ENCODE measurements at places on chromosomes 7 and 10.

DNA sequence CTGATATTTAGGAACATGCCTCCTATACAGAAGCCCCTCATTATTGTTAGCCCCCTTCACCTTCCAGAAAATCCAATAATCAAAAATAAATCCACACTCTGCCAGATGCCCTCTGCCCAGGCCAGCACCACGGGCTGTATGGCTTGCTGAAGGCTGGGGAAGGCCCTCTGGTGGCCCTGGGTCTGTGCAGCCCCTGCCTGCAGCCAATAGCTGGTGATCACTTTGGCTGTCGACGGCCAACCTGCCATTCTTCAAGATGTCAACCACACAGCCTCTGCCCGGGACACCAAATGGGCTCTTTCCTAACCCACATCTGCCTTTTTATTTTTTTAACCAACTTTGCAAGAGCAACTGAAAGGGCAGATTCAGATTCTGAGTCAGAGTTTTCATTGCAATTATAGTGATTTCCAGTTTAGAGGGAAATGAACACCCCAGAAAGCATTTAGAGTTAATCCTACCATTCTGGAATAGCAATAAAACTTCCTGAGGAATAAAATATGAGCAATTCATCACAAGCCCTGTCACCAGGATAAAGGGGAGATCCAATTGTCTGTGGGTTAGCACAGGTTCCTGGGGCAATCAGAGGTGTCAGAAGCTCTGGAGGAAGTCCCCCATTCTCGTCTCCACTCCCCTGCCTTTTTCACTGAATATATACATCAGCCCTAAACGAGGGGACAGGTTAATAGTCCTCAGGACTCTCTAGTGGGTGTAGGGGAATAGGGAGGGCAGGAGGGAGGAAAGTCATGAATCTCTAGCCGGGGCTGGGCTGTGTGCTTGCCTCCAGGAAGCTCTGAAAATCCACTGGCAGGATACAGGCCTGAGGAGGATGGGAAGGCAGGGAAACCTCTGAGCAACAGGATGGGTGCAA, 211.3 kb downstream of the GRID1 start:
- no peak for DNase-seq

DNA sequence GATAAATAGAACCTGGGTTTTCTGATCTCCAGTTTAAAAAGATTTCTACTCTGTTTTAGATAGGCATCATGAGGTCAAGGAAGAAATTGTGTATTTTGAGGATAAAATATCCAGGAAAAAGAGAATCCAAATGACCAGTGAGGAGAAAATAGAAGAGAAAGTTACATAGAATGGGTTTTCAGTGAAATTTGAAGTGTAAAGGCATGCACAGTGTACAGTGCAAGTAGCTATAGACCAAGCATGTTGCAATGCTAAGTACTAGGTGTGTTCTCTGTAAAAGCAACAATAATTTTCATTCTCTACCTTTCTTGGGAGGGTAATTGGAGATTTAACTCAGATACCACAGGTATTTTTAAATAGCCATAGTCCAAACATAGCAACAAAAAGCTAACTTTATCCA, 22.6 kb downstream of the CDK1 start:
- no peak for DNase-seq

GRCh38 chr7:14501436-14501835, 401.1 kb downstream of the DGKB start:
- no peak for DNase-seq

- no peak for DNase-seq
Observed at GRCh38 chr10:72449941-72450441, 95.3 kb upstream of the DNAJB12 start.

DNA sequence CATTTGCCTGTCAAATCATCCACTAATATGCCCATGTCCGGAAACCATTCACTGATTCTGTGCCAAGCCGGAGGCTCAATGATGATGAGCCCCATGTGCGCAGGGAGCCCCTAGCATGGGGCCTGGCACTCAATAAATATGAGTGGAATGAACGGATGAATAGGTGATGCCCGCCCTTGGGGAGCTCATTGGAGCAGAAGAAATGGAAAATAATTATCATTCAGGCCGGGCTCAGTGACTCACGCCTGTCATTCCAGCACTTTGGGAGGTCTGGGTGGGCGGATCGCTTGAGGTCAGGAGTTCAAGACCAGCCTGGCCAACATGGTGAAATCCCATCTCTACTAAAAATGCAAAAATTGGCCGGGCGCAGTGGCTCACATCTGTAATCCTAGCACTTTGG, 11.0 kb downstream of the RHBDD2 start:
- DNase-seq: no peak

GRCh38 chr10:114922003-114922402, 16.0 kb upstream of the TRUB1 start:
- no peak for DNase-seq

GRCh38 chr10:68756246-68756645, 35.2 kb downstream of the CCAR1 start:
- no peak for DNase-seq

GRCh38 chr7:3399858-3400257, 98.8 kb downstream of the SDK1 start:
- no peak for DNase-seq

- DNase-seq: no peak
Observed at GRCh38 chr10:37896436-37896835, 39.0 kb upstream of the ZNF248 start.

DNA sequence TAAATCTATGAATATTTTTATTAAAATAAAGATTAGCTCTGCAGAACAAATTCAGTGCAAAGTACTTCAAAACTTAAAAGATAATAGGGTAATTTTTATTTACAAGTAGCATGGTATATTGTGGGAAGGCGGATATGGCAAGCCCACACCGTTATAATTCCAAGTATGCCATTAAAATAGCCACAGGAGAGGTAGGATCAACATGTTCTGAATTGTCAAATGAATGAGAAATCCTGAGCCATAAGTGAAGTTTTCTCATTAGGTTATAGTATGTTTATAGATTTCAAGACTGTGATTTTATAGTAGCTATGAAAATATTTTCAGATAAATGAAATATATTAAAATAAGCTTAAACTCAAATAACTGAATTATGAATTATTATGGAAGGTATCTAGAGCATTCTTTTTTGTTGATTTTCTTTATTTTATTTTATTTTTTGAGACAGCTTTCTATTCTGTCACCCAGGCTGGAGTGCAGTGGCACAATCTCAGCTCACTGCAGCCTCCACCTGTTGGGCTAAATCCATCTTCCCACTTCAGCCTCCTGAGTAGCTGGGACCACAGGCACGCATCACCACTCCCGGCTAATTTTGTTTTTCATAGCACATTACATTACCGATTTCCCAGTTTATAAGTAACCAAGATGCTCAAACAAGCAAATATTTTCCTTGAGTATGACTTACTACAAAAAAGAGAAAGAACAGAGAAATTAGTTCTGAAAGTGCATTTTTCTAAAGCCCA, 956.6 kb downstream of the GATA3 start:
- DNase-seq: no peak

DNA sequence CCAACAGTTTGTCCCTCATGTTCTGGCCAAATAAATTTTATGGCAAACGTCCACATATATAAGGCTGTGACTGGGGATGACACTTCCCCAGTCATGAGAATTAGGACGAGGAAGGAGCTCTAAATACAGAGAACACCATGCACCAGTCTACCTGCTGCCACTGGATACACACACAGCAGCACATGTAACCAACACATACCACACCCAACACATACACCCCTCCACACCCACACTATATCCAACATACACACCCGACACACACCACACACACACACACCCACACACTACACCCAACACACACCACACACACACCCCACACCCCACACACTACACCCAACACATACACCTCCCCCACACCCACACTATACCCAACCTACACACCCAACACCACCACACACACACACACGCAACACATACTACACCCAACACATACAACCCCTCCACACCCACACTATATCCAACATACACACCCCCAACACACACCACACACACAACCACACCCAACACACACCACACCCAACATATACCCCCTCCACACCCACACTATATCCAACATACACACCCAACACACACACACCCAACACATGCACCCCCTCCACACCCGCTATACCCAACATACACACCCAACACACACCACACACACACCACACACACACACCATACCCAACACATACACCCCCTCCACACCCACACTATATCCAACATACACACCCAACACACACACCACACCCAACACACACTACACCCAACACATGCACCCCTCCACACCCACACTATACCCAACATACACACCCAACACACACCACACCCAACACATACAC, 74.1 kb downstream of the HIPK2 start:
- DNase-seq: no peak

DNA sequence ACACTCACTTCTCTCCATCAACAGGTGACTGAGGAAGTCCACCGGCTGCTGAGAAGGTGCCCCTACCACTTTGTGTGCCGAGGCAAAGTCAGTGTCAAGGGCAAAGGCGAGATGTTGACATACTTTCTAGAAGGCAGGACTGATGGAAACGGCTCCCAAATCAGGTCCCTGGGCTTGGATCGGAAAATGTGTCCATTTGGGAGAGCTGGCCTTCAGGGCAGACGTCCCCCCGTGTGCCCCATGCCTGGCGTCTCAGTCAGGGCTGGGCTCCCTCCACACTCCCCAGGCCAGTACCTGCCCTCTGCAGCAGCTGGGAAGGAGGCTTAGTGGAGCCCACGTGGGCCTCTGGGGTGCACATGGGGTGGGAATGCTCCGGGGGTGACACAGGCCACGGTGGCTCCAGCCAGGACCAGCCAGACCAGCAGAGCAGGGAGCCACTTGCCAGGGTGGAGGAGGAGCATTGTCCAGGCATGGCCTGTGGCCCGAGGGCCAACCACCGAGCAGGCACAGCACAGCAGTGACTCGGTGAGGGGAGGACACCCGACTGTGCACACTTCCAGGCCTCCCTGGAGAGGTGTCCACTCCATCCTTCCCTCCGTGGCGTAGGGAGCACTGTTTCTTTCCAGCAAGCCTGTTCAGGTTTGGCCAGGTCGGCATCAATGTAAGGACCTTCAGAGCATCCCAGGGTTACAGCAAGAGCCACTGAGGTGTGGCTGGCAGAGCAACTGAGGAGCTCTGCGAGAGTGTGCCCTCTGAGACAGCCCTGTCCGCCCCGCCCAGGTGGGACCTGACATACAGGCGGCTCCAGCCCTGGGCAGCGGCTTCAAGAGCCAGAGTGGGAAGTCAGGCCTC, 139.7 kb downstream of the ADCY1 start:
- DNase-seq: no peak

- no peak for DNase-seq
Observed at GRCh38 chr7:13989949-13990305, 461 bp upstream of the ETV1 start.

DNA sequence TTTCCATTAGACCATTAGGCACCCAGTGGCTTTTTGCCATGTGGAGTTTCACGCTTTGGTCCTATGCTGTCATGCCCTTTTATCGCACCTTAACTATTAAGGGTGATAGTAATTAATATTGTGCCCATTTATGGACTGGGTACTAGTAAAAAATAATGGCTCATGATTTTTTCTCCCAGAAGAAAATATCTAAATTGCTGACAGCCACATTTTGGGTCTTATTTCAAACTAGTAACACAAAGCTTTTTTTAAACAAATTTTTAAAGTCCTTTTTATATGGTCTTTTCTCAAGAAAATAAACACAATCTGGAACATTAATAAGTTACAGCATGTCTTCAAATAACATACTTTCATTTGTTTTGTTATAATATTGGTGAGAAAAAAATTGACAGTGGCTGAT, 179.7 kb downstream of the ANKRD7 start:
- DNase-seq: no peak

DNA sequence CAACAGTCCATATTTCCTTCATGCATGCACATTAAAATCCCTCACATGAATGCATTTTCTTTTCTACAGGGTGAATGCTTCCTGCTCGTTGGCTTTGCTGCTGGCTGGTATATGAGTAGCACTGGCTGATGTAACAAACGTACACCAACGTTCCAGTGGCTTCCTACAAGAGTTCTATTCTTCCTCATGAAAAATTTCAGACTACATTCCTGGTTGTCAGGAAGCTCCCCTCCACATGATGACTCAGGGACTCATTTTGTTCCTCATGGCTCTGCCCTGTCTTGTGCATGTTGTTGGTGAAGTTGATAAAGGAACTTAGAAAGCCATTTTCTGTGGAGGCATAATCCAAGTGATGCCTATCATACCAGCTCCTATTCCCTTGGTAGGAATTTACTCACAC, 470.7 kb upstream of the KLF6 start:
- peak; percentile 32 for DNase-seq

GRCh38 chr7:47905076-47905920, 43.0 kb downstream of the PKD1L1 start:
- no peak for DNase-seq

GRCh38 chr7:12827920-12828319, 140.5 kb downstream of the ARL4A start:
- no peak for DNase-seq

DNA sequence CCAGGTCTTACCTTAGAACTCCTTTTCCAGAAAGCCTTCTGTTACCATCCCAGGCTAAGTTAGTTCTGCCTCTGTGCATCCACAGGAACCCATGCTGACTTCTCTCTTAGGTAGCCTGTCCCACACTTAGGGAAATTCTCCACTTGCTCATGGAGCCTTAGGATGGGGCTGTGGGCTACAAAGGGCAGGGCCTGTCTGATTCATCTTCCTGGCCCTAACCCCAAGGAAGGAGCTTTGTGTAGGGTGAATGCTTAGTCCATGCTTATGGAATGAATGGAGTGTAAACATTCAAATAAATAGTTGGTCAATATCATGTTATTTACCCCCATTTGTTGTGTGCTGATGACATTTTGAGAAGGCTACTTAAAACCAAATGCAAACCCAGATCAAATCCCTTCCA, 54.7 kb downstream of the EMX2 start:
- no peak for DNase-seq

- no peak for DNase-seq
Observed at GRCh38 chr10:47269294-47269693, 30.7 kb upstream of the GDF10 start.

DNA sequence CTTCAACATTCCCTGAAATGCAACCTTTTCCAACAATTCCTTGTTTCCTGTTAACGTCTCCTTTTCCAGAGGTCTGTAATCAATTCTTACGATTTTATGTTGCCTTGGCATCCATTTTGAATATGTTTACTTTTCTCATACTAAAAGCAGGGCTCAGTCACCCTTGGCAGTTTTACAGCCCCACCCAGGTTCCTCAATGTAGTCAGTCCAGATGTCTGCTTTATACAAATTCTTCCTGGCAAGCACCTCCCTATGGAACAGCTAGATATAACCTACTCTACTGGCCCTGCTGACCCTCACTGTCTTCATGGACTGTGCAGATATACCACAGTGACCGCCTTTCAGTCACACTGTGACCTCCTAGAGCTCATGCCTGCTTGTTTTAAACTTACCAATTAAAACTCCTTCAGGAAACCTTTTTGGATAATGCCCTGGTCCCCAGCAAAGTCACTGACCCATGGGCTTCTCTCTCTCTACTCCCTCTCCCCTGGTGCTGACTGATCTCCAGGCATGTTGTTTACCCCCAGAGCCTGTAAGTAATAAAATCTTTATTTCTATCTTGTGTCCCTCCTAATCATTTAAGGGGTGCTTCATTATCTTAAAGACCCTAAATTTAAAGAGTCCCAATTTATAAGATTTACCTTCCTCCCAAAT, 147.1 kb upstream of the STEAP1 start:
- no peak for DNase-seq

All from stimulated activated effector memory CD8-positive, alpha-beta T cell treated with anti-CD3 and anti-CD28 coated beads, Interleukin-12 subunit alpha, Interleukin-12 subunit beta, amount 100 ng/mL, for 72 hours (primary cell).